ENCODE measurements at places on chromosomes 4 and X. TPM values are rescaled to one million over a fixed set of nuclear protein-coding genes. Genes with fewer than 3 reads are reported as not detected.

- no peak for DNase-seq
These were observed 209.9 kb upstream of the DIAPH2 start for GRCh38 chrX:96474741-96475125.

DNA sequence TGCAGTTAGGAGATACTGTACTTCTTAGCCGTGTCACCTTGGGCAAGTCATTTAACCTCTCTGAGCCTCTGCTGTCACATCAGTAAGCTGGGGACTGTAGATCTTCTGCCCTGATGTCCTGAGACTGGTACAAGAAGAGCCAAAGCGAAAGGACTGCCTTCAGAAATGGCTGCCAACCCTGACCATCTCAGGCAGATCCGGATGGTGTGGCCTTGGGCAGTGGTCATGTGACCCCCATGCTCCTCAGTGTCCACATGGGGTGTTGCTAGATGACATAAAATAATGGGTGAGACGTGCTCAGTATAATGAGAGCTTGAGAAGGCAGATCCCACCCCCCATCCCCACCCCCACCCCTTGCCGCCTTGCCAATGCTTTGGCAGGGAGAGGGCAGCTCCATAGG, 60.4 kb upstream of the MTM1 start:
- DNase-seq = no peak

GRCh38 chr4:48954314-48954713, 31.8 kb upstream of the CWH43 start:
- no peak for DNase-seq

CFP gene
- polyA plus RNA-seq = 1.7 TPM

- DNase-seq = no peak
These were observed 23.6 kb upstream of the GPRIN3 start for GRCh38 chr4:89331197-89331596.

DNA sequence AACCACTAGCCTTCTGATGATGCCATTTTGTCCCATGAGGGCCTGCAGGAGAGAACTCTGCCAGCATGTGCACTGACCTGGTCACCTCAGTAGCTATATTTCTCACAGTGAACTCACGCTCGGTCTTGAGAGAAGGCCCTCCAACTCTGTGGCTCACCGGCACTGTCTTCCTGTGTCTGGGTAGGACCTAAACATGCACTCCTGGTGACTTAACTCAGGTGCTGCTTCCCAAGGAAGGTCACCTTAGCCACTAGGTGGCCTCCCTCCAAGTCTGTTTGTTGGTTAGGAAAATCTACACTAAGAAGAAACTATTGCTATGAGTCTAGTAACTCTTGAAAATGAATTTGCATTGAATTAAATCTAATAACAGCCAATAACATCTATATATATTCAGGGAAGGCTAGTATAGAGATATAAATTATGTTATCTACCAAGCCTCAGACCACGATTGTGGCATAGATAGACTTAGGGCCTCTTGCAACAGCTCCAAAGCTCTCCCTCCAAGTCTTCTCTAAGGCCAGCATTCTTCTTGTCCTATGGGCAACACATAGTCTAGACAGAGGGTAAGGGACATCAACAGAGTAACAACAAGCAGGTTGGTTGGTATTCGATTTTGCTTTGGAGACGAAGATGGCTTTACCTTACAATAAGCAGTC, 24.7 kb downstream of the TLR10 start:
- DNase-seq = no peak

- no peak for DNase-seq
These were observed 25.2 kb downstream of the PDGFRA start for GRCh38 chr4:54254116-54254914.

GRCh38 chr4:6076391-6076790, 58.2 kb upstream of the C4orf50 start:
- no peak for DNase-seq

- no peak for DNase-seq
These were observed 375.6 kb downstream of the GBA3 start for GRCh38 chr4:23068287-23068686.

TMSB15B gene
- 20.7 TPM for polyA plus RNA-seq

GRCh38 chr4:94641702-94642560, 115.8 kb upstream of the BMPR1B start:
- peak; percentile 35 for DNase-seq

PF4V1 gene
- not detected for polyA plus RNA-seq

- no peak for DNase-seq
These were observed 114.1 kb upstream of the STX18 start for GRCh38 chr4:4655901-4656300.

Data from renal pelvis (tissue), 12 donors.